Stimulated activated CD8-positive, alpha-beta memory T cell treated with anti-CD3 and anti-CD28 coated beads, Interleukin-4, amount 100 ng/mL, for 24 hours (primary cell): ENCODE measurements at places on chromosomes 2 and 18.
A peak's percentile ranks its signal among the peaks of the same experiment; 100 is the strongest.

DNA sequence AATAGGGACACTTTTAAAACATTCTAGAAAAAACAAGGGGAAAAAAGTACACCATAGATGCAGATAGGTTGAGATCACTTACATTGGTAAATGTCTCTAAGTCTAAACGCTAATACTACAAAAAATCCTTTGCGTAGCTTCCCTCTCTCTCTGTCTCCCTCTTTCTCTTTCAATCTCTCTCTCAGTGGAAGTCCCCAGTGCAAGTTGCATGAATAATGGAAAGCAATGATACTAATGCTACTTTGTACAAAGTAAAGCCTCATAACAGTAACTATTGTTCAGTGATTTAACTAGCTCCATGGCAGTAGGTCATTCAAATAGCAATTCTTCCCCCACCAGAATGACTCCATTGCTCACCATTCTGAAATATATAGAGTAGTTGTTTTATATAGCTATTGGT, 12.8 kb downstream of the MEIS1 start:
- no peak for DNase-seq

DNA sequence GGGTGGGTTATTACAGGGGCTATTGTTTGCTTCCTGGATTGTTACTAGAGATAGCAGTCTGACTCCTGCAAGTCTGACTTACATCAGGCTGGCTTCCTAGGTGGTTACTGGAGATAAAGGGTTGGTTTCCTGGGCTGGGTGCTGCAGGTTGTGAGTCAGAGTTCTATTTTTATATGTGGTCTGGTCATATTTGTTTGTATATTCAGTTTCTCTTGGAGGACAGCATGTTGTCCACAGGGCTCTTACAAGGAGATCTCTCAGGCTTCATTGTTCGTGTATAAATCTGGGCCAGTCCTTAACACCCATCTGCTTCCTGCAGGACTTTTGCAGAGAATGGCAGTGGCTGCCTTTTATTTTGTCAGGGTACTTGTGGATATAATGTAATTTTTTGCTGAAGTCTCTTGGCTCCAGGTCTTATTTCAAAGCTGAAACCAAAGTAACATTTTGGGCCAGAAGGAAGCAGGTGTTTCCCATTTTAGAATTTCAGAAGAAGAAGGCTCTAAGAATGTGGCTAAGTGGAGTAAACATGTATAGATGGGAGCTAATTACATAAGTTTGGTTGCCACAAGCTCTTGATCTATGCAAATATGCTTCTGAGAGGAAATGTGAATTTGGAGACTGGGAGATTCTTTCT, 65.9 kb upstream of the SLC16A14 start:
- DNase-seq, result no peak

GRCh38 chr2:230967113-230967512, 28.8 kb upstream of the SPATA3 start:
- DNase-seq, result no peak

DNA sequence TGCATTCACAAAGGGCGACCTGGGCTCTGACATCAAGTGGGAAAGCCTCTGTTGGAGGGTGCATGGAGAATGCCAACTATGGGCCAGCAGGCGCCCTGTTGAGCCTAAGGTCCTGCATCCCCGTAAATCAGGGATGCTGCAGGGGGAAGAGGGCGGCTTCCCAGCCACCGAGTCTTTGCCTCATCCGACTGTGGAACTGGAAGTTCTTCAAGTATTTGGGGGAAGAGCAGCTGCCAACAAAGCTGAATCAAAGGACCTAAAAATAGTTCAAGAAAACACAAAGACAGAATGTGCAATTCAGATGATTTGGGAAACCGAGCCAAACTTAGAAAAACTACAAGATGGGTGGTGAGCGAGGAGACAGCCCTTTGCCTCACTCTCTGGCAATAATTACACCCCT, 281.1 kb upstream of the MGAT5 start:
- DNase-seq, result no peak

DNA sequence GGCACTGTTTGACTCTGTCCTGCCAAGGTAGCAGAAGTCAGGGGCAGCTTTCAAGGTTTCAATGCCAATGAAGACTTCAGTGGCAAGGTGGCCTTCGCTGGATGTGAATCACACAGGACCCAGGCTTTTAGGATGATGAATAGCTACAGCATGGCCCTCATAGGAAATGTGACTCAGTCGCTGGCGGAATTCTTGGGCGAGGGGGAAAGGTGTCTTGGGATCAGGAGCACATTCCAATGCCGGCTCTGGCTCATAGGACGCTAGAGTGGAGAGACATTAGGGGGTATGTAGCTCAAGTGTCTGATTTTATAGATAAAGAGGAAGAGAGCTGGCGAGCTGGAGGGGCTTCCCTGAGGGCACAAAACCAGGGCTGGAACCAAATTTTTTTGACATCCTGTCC, 68.6 kb downstream of the SMIM21 start:
- no peak for DNase-seq

- no peak for DNase-seq
Measured at GRCh38 chr18:13136904-13137669, 81.5 kb upstream of the LDLRAD4 start.

DNA sequence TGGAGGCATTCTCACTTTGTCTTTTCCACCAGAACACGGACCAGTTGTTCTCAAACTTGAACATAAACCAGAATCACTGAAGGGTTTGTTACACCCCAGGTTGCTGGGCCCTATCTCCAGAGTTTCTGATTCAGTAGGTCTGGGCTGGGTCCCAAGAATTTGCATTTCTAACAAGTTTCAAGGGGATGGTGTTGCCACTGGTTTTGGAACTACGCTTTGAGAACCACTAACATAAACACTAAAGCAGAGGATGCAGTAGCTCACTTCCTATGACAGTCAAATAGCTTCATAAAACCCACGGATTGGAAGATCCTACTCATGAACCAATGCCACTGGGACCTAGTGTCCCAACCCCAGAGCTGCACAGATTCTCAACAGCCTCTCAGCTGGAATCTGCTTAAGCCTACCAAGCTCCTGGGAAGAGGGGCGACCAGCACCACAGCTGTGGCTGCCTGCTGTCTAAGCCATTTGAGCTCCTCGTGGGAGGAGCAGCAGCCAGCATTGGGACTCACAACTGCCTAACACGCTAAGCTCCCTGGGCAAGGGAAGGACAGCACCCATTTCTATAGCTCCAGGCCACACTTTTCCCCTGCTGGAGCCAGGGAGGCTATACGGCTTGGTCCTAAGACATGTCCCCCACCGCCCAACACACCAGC, 62.5 kb downstream of the C1D start:
- DNase-seq, result no peak

DNA sequence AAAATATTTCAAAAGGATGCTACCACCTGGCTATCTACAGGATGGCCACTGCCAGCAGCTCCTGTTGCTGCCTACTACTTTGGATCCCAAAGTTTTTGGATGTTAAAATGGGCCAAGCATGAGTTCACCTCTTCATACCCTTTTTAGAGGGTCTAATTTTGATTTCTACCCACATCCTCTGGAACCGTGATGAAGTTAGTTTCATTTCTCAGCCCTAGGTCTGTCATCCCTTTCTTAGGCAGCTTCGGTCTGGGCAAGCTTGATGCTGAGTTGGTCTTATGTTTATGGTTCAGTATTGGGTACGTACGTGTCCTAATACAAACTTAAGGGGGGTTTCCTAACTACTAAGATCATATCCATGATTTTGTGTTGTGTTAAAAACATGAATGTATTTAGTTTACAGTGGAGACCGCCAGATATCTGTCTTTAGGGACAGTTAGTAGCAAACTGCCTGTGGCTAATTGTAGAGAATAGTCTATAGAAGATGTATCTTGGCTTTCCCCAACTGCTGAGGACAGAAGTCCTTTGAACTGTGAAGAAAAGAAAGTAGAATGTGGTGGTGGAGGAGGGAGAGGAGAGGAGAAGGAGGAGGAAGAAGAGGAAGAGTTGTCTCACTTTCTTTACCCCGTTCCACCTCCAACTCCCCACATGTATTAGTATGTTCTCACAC, 184.9 kb downstream of the UBE2E3 start:
- DNase-seq, result no peak

DNA sequence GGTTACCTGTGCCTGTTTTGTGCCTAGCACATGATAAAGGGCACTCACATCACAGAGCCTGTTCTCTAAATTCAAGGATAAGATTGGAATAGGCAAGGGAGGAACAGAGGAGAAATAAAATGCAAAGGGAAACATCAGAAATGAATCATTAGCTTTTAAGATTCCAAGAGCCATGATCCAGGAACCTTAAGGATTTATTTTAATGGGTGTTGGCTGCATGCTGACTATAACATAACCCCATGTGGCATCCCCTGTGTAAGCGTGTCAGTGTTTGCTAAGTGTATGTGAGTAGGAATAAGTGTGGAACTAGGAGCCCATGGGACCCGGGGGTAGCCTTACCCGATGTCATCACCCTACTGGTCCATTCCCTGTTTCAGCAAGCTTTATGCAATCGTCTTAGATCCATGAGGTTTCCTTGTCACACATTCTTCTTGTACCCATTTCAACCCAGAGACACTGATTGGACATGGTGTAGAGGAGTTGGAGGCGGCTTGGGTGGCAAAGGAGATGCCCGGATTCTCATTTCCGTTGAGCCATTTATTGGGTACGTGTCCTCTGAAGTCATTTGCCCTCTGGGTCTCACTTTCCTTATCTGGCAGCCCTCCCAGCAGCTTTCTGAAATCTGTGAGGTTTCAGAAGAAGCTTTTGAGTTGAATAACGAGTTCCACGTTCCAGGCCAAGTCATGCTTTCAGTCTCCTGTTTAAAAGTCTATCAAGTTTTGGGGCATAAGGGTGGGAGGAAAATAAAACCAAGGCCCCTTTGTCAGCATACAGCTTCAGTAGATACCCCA, 117.0 kb downstream of the MGAT5 start:
- DNase-seq, result no peak

DNA sequence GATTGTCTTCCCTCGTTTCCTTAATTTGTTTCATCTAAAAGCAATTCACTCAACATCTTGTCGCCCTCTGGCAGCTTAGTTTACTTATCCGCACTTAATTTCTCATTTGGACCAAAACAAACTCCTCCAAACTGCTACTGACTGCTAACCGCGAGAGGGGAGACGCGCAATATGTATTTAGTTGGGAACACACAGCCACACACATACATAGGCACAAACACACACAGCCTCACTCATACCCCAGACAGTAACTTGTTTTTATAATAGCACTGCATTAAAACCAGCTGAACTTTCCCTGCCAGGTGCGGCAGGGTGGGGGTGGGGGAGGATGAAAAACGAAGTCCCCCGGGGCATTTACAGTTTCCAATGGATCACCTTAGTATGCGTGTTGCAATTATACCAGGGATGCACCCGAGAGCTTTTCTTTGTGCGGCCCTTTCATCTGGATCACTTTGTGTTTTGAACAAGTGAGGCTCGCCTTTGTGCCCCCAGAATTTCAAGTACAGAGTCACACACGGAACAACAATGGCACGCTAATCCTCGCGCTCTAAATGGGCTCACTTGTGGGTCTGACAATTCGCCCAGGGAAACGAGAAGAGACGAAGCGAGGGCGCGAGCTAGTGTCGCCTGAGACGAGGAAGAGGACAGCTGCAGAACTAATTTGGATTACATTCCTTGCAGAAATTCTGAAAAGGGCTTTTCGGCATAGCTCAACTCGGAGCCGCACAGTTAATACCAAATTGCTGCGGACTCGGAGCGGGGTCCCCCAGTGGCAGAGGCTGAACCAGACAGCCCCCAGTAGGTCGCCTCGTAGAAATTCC, 2.4 kb downstream of the ERBB4 start:
- DNase-seq, result no peak

- no peak for DNase-seq
Measured at GRCh38 chr2:13266166-13266565, 549.4 kb downstream of the TRIB2 start.

- no peak for DNase-seq
Measured at GRCh38 chr2:168734199-168734760, 68.2 kb upstream of the NOSTRIN start.

DNA sequence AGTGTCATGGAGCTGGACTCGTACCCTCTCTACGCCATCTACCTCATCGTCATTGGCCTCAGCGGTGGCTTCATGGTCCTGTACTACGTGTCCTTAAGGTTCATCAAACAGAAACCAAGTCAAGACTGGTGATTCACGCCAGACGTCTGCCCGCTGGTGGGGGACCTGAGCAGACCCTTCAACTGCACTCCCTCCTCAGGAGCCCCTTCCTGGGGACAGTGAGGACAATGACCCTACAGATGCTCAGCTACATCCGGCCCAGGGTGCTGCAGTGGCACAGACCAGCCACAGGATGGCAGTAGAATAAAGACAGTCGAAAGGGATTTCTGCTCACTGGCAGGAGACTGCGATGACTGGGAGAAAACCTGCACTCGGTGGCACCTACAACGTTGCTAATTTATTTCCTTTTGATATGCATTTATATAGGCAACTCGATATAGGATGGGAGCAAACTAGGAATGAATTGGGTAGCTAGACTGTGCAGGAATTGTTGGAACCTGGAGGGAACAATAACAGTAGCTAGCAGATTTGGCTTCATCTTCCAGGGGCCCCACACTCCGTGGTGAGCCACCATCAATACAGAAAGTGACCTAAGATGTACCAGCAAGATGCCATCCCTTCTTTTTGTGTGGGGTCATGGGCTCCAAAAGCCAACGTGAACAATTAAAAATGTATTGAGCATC, 39.2 kb downstream of the ABCG8 start:
- peak; percentile 45 for DNase-seq

- DNase-seq, result no peak
Measured at GRCh38 chr2:42123426-42123825, 45.7 kb upstream of the EML4 start.

GRCh38 chr2:162226836-162227235, 16.4 kb downstream of the FAP start:
- no peak for DNase-seq

- no peak for DNase-seq
Measured at GRCh38 chr2:205685314-205686055, 3.2 kb downstream of the NRP2 start.

GRCh38 chr2:42828487-42829425, 36.4 kb upstream of the HAAO start:
- DNase-seq, result peak; percentile 38

GRCh38 chr2:201932511-201932910, 101.1 kb upstream of the FZD7 start:
- DNase-seq, result no peak

GRCh38 chr2:1747065-1747941, 3.0 kb upstream of the PXDN start:
- DNase-seq, result no peak

- no peak for DNase-seq
Measured at GRCh38 chr2:108978709-108979111, 10.3 kb downstream of the EDAR start.

- no peak for DNase-seq
Measured at GRCh38 chr2:9693196-9693491, 62.3 kb upstream of the YWHAQ start.

GRCh38 chr2:200159357-200159707, 147.2 kb upstream of the SPATS2L start:
- no peak for DNase-seq

GRCh38 chr2:191650896-191651773, 26.8 kb upstream of the NABP1 start:
- no peak for DNase-seq

- DNase-seq, result no peak
Measured at GRCh38 chr2:210092791-210093190, 78.4 kb downstream of the KANSL1L start.

GRCh38 chr18:49935215-49935614, 121.9 kb upstream of the ACAA2 start:
- DNase-seq, result no peak

- DNase-seq, result no peak
Measured at GRCh38 chr2:16824472-16824871, 158.8 kb upstream of the CYRIA start.
